ENCODE measurements at places on chromosomes 11 and 22.
A peak's percentile ranks its signal among the peaks of the same experiment; 100 is the strongest.

GRCh38 chr11:121999651-122000050, 116.4 kb downstream of the BLID start:
- no peak for DNase-seq

- DNase-seq = no peak
Measured at GRCh38 chr11:113286009-113286408, 28.4 kb upstream of the TTC12 start.

- DNase-seq = no peak
Measured at GRCh38 chr11:116042146-116042545, 537.9 kb upstream of the CADM1 start.

- peak; percentile 73 for DNase-seq
Measured at GRCh38 chr22:49046546-49047361, 780.9 kb downstream of the BRD1 start.

GRCh38 chr11:131534611-131535010, 164.2 kb downstream of the NTM start:
- no peak for DNase-seq

- no peak for DNase-seq
Measured at GRCh38 chr22:19118329-19118880, 3.8 kb downstream of the DGCR2 start.

DNA sequence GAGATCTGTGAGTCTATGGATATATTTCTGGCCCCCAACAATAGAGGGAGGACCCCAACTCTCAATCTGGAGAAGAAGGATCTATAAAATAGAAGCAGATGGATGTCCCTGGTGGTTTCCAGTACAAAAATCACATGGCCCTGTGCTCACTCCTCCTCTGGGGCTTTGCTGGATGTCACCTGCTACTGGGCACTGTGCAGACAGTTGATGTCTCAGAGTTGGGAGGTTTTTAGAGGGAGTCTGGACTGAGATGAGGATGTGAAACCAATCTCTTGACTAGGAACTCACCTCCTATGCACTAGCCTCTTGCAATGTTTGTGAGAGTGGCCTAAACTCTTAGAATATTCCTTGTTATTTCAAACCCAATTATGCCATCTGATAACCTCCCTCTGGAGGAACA, 107.2 kb downstream of the SCN3B start:
- no peak for DNase-seq

- no peak for DNase-seq
Measured at GRCh38 chr11:108803776-108804175, 138.9 kb downstream of the DDX10 start.

DNA sequence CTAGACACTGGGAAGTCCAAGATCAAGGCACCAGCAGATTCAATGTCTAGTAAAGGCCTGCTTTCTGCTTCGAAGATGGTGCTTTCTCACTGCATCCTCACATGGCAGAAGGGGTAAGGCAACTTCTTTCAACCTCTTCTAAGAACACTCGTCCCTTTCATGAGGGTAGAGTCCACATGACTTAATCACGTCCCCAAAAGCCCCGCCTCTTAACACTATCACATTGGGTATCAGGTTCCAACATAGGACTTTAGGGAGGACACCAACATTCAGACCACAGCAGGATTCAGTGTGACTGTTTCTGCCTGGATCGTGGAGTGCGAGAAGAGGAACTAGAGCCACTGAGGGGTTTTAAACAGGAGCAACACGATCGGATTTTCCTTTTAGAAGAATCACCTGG, 3.7 kb upstream of the TIRAP start:
- DNase-seq = no peak

- DNase-seq = no peak
Measured at GRCh38 chr11:105181100-105181499, 41.5 kb upstream of the CARD18 start.

GRCh38 chr11:88345408-88345807, 7.9 kb upstream of the CTSC start:
- no peak for DNase-seq

DNA sequence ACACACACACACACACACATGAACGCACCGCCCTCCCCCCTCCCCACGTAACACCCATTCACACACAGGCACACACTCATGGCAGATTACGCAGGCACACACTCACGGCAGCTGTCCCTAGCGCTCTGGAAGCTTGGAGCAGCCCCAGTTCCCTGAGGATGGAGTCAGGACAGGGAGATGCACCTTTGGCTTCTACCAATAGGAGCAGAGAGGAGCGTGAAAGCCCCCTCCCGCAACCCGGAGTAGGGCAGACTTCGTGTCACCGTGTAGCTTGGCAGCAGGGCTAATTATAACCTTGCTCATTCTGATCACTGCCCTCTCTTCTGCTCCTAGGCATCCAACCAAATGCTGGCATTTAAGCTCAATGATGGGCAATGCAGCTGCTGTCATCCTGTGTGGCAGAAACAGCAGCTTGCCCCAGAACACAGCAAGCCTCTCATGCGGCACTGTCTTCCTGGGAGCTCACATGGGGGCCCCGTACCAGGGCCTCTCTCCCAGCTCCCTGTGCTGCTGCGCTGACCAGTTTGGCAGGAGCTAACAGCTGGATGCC, 31.9 kb downstream of the ANKK1 start:
- DNase-seq = no peak

GRCh38 chr22:29044657-29045176, 16.9 kb downstream of the C22orf31 start:
- no peak for DNase-seq

DNA sequence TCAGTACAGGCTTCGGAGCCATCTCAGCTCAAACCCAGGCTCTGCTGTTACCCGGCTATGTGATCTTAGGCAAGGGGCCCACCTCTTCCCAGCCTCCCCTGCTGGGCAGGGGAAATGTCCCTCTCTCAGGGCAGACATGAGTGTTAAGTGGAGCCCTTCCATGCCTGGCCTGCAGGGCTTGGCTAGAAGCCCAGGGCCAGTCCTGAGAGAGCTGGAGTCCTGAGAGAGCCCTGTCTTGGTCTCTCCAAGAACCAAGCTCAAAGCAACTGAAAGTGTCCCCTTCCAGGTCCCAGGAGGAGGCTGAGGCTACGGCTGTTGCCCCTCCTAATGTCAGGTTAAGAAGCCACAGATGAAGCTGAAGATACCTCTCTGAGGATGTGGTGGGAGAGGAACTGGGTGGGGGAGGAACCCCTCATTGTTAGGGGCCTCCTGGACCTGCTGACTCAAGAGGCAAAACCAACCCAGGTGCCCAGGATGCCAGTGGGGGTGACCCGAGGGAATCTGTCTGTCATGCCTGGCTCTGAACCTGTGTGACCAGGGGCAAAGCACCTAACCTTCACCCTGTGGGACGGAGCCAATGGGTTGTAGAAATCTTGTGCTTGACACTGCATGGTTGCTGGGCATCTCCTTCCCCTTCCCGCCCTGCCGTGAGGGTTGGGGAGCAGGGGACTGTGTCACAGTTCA, 4.2 kb downstream of the ZP1 start:
- no peak for DNase-seq

- DNase-seq = no peak
Measured at GRCh38 chr22:32837803-32838202, 36.3 kb downstream of the TIMP3 start.

- DNase-seq = no peak
Measured at GRCh38 chr22:48075604-48076003, 1313.2 kb downstream of the TBC1D22A start.

DNA sequence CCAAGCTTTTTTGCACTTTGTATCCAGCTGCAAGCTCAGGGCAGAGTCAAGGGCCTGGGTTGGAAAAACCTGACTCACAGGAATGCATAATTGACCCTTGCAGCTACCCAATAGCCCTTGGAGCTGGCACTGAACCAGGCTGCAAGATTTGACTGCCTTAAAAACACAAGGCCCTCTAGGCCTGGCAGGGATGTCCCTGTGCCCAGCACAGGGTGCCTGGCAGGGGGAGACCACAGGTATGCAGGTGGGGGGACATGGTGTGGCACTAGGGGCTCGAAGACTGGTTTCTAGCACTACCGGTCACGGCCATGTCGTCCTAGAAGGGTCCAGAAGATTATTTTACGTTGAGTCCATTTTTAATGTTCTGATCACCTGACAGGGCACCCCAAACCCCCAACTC, 30.2 kb downstream of the SBF1 start:
- no peak for DNase-seq

DNA sequence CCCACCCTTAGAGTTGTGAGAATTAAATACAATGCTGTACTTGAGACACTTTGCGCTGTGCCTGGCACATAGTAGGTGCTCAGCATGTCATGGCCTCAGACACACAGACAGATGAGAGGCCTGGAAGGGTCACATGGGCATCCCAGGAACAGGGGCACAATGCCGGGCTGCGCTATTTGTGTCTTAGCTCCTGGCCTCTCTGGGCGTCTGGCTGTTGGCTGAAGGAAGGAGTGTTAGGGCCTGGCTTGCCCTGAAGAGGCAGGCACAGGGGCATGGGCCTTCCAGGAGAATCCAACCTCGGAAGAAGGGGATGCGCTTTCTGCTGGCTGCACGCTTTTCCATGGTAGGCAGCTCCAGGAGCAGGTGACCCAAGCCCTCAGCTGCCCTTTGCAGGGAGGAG, 41.4 kb downstream of the ST14 start:
- DNase-seq = no peak

DNA sequence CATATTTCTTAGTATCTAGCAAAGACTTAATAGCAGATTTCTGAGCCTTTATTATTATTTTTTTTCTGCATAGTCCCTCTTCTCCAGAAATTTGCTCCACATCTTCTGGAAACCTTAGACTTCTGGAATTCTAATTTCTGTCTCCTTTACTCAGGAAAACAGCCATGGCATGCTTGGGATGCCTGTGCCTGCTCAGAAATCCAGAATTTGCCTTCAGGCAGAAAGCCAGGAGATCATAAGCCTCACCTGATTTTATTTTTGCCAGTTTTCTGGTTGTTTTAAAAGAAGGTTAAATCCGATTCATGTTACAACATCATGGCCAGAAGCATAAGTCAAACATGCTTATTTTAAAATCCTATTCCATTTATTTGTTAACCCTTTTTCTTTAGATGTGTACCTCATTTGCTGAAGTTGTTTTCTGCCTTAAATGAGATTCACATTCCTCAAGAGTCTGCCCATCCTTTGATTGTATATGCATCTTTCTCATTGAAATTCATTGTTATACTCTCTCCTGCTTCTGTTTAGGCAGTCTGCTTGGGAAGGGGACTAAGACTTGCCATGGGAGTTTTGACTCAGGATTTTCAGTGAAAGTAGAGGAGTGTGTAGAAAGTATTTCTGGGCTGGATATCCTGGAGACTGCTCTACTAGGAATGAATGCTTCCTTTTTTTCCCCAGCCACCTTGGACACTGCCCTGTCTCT, 37.1 kb downstream of the SIK2 start:
- DNase-seq = no peak

GRCh38 chr11:23278121-23278520, 417.8 kb upstream of the CCDC179 start:
- DNase-seq = no peak

DNA sequence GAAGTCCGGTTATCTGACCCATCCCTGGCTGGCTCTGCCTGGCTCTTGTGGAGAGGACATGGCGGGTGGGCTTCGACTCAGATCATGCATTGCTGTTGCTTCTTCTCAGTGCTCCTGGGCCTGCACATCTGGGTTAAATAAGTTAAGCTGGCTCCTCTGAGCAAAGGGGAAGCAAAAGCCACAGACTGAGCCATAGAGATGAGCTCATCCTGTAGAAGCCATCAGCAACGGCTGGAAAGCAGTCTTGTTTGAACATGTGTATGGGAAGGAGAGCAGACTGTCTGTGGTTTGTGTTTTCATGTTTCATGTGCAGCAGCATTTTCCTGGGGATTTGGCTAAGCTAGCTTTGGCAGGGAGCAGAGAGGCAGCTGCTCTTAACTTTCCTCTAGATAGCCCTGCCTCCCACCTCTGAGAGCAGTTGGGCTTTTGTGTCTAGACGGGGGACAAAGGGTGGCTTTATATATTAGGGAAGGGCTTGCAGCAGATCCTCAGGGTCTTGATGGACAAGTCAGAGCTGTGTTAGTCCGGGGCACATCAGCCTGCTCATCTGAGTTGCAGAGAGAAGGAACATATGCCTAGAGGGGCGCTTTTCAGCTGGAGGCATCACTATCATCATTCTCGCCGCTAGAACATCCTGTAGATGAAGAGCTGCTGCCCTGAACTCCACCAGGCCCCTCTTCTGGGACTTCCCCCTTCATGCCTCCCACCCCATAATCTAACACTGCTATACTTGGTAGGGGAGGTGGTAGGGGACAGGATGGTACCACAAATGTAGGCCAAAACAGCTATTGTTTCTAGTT, 14.9 kb downstream of the DCPS start:
- no peak for DNase-seq

GRCh38 chr22:36796552-36797175, 20.2 kb downstream of the PVALB start:
- no peak for DNase-seq

GRCh38 chr11:12876340-12876739, 132.8 kb upstream of the RASSF10 start:
- no peak for DNase-seq

- no peak for DNase-seq
Measured at GRCh38 chr11:95684170-95684569, 105.4 kb downstream of the FAM76B start.

DNA sequence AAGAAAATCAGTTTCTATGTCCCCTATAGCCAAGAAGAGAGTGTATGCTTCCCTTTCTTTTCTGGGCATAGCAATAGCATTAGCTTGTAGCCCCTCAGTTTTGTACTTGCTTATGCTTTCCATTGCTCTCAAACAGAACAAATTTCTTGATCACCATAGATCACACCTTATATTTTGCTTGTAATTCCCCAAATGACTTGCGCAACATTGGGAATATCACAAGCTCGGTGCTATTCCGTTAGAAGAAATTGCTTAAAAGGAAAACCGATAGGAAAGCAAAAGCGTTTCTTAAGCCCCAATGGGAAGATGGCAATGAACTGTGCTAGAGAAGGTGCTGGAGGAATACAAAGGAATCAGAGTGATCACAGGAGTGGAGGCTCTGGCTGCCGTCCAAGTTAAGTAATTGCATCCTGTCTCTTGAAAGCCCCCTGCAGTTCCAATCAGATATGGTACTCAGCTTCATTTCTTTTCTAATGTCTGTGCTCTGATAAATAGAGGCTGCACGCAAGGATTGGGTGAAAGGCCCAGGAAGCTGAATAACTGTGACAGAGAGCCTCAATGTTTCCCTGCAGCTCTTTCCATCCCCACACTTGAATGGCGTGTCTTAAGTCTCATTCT, 182.1 kb upstream of the KIRREL3 start:
- DNase-seq = no peak

Measured in neural crest cell (in vitro differentiated cells).